ENCODE measurements at places on chromosomes 3 and 15. TPM values are rescaled to one million over a fixed set of nuclear protein-coding genes. Genes with fewer than 3 reads are reported as not detected.

DNA sequence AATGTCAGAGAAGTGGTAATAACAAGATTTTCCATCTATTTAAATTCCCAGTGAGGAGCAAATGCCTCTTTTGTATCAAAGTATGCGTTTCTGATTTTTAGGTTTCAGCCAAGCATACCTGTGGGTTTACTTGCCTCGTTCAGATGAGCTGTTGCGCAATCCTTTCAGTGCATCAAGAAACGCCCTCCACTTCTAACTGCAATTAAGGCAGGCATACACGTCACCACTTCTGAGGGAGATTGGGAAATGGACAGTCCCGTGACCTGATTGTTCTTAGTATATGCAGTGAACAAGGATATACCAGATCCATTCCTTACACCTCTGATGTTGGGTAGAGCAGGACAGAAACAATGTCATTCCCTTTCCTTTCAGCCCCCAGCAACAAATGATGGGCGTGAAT, 219.0 kb downstream of the ITPR1 start:
- no peak for DNase-seq

DNA sequence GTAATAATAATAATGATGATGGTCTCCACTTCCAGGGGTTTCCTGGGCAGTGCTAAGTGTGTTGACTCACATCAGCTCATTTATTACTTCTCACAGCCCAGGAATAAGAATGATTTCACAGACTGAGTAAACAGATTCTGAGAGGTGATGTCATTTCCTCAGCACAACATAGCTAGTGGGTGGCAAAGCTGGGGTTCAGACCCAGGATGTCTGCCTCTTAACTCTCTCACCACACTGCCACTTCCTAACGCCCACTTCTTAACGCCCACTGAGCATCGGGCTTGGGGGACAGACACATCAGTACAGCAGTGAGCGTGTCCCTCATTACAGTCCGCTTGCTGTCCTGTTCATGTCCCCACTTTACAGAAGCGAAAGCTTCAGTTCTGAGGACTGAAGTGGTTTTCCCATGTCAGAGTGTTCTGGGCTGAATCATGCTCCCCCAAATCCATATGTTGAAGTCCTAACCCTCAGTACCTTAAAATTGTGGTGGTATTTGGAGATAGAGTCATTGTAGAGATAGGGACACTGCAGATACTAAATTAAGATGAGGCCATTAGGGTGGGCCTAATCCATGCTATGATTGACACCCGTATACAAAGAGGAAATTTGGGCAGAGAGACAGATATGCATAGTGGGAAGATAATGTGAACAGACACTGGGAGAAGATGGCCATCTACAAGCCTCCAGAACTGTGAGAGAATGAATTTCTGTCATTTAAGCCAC, 68.0 kb downstream of the ATP2B2 start:
- DNase-seq: no peak

DNA sequence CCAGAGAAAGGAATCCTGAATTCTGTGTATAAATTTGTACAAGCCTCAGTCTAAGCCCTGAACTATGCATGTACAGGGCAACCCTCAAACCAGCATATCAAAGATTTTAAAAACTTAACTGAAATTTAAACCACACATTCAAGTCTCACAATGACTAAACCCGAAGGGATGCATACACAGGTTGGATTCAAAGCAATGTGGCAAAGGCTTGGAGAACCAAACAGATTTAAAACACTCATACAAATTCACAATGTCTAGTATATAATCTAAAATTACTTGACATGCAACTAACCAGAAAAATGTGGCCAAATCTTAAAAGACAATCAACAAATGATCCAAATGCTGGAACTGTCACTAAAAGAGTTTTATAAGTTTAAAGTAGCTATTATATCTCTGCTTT, 36.4 kb downstream of the CEP152 start:
- no peak for DNase-seq

GRCh38 chr3:68060191-68060590, 405.8 kb upstream of the SUCLG2 start:
- DNase-seq: no peak

DNA sequence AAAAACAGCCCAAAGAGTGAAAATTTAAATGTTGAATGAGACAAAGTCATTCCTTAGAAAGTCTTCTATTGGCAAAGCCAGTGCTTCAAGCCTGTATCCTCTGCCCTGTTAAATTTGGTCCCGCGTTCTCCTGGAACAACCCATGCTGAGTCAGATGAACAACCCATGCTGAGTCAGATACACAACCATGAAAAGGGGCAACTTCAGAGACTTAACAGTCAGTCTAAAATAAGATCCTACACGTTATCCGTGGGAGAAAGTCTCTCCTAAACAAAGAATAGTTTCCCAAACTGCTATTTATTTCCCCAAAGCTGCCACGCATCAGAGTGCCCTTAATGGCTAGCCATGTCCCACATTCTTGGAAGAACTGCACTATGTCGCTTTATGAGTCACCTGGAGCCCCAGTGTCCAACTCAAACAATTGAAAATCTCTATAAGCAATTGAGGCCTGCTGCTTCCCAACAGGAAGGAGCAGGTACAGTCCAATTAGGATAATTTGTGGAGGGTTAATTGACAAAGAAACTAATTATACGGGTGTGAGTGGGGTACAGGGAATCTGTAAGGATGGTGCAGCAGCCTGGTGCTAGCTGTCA, 66.1 kb downstream of the WHAMM start:
- no peak for DNase-seq

NRROS gene
- 22.6 TPM for total RNA-seq

MLF1 gene
- 3.3 TPM for total RNA-seq

- DNase-seq: no peak
Measured at GRCh38 chr3:53650928-53651661, 156.7 kb downstream of the CACNA1D start.

DNA sequence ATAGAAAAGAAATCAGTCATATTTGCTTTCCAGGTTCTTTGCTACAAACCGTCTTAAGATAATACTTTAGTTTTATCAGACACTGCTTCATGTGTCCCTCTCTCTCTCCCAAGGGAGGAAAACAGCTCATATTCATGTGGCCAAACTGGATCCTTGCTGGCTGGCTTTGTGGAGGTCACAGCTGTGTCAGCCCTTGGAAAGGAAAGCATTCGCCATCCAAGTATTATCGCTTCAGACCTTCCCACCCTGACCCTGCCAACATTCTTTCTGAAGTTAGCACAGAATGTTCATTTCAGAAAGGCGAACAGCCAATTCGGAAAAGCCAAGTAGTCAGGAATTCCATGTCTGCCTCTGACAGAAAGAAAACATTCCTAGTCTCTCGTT, 213.6 kb downstream of the FEZF2 start:
- no peak for DNase-seq

TTLL3 gene
- 47.0 TPM for total RNA-seq

NOX5 gene
- 0.53 TPM for total RNA-seq

- no peak for DNase-seq
Measured at GRCh38 chr15:26365077-26365476, 407.8 kb downstream of the GABRB3 start.

DNA sequence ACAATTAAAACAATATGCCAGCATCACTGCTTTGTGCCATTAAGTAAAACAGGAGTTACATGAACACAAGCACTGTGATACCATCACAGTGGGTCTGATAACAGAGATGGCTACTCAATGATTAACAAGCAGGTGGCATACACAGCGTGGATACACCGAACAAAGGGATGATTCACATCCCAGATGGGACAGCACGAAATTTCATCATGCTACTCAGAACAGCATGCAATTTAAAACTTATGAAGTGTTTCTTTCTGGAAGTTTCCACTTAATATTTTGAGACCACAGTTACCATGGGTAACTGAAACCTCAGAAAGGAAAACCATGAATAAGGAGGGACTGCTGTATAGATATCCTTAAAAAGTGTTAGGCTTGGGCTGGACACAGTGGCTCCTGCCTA, 44.5 kb downstream of the SLC24A1 start:
- no peak for DNase-seq

DNA sequence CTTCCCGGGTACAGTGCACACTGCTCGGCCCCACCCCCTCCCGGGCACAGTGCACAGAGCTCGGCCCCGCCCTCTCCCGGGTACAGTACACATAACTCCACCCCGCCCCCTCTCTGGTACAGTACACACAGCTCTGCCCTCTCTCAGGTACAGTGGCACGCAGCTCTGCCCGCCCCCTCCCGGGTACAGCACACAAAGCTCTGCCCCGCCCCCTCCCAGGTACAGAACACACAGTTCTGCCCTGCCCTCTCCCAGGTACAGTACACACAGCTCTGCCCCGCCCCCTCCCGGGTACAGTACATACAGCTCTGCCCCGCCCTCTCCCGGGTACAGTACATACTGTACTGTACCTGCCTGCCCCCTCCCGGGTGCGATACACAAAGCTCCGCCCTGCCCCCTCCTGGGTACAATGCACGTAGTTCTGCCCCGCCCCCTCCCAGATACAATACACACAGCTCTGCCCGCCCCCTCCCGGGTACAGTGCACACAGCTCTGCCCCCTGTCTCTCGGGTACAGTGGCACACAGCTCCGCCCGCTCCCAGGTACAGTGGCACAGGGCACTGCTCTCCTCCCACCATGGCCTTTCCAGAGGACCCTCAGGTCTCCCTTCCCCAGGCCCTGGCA, 16.4 kb upstream of the PRR20G start:
- no peak for DNase-seq

GTF2A2 gene
- total RNA-seq: 1.4 TPM

DNA sequence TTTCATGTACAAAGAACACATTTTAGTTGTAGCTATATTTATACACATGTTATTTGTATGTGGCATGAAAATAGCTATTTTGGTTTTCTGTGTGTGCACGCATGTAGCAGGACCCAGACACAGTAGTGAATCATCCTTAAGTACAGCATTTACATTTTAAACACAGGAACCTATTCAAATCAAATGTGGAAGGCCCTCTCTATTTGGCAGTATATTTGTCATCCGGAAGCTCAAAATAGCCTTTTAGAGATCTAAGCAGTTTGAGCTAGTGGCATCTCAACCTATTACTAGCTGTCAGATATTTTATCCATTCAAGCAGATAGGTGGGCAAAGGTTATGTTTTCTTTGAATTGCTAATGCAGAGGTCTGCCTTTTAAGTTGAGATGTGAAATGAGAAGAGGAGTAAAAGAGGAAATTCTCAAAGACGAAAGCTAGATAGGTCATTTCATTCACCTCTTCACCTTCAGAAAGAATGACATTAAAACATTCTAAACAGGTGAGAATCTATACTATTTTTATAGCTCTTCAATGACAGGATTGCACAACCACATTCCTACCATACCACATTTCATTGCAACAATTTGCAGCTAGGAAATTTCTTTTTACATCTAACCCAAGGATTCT, 46.3 kb upstream of the TIPARP start:
- DNase-seq: no peak

- no peak for DNase-seq
Measured at GRCh38 chr15:50830477-50831354, 65.2 kb upstream of the SPPL2A start.

GRCh38 chr3:100517276-100517675, 24.9 kb downstream of the TMEM45A start:
- DNase-seq: no peak

- DNase-seq: no peak
Measured at GRCh38 chr3:24540821-24541220, 46.2 kb upstream of the THRB start.

DNA sequence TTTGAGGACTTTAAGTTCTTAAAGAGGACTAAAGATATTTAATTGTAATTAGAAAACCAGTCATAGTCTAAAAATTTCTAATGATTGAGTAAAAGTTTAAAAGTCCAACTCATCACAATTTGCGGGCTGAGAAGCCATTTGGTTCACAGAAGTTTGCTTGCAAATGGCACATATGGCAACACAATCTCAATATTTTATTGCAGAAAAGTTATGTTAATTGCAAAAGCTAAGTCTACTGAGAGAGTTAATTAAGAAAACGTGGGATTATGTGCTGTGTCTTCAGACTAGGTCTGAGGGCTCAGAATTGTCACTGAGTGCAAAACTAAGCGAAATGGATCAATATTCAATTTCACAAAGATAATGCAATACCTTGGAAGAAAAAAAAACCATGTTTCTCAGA, 289.7 kb downstream of the PYDC2 start:
- no peak for DNase-seq

RBPMS2 gene
- total RNA-seq: not detected

DNA sequence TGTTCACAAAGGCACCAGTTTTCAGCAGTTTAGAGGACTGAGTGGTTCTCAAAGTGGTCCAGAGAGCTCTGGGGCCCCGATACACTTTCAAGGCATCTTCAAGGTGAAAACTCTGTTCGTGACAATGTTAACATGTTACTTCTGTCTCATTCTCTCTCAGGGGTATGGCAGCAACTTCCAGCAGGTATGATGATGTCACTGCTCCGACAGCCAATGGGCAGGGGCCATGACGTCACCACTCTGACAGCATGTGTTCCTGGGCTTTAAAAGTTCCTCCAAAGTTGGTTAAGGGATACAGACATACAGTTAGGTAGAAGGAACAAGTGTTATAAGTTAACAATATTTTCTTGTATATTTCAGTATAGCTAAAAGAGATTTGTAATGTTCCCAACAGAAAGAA, 87.9 kb downstream of the KLF15 start:
- DNase-seq: no peak

DNA sequence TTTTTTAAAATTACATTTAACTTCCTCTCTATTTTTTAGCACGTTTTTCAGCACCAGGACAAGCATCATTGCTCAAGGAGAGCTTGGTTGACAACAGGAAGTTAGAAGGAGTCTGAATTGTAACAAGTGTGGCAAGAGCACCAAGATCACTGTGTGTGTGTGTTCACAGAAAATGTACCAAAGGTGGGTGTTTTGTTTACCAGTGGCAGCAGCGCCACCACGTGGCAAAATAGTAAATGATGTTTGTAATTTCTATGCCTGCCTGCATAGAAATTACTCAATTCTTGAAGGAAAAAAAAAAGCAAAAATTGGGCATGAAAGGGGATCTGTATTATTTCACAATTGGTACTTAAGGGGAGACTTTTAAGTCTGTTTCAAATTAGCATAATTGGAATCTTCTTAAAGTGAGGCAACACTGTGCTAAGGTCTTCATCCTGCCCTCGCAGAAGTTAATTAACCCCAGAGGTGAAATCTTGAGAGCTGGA, 7.4 kb upstream of the U2SURP start:
- no peak for DNase-seq

SH2D7 gene
- total RNA-seq: not detected

DNA sequence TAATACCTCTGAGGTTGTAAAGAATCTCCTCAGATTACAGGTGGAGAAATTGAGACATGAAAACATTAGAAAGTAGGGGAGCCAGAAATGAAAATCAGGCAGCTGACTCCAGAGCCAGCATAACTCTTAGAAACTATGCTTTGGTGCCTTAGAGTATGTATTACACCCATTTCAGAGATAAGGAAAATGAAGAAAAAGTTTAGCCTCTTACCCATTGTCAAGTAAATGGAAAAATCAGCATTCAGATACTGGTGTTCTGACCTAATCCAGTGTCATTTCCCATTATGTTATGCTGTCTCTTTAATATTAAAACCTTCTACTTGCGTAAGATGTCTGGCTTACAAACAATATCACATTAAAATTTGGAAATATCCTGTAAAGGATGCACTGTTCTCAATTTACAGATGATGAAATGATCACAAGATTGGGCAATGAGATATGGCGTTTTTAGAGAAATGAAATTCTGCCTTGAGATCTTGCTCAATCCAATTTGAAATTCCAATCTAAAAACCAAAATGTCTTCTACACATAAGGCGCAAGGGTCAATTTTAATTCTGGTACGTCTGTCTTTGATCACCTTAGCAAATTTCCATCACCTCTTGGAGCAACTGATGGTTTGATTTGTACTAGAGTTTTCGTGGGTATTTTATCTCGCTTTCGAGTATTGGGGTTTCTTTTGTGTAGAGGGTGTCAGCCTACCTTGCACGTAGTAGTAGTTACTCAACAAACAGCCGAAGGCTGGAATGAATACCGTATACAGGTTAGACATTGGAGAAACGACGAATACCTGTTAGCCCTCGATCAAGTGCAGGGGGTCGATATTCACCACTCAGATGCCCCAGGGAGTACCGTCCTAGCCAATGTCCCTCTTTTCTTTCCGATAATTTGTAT, 902 bp upstream of the ZCWPW2 start:
- DNase-seq: peak; percentile 61

All from ascending aorta (tissue), 2 donors.